ENCODE measurements at places on chromosomes 4 and X.

- DNase-seq: peak; percentile 49
These were observed 313.9 kb downstream of the FBXW7 start for GRCh38 chr4:152221816-152222516.

- DNase-seq: no peak
These were observed 601 bp upstream of the TCEANC start for GRCh38 chrX:13652287-13652793.

DNA sequence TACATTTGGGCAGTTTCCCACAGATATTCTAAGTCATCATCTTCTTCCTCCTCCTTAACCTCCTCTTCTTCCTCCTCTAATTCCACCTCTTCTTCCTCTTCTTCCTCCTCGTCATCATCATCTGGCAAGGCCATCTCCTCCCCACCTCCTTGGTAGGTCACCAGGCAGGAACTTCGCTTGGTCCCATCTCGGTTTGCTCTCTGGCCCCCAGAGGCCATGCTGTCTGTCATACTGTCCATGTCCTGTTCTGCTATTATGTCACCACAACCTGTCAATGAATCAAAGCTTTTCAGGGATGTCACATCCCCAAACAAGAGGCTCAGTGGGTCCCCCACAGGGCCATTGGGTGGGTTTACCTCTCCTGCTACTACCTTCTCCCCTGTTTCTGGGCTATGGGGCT, 13.5 kb downstream of the AMER1 start:
- DNase-seq: no peak

DNA sequence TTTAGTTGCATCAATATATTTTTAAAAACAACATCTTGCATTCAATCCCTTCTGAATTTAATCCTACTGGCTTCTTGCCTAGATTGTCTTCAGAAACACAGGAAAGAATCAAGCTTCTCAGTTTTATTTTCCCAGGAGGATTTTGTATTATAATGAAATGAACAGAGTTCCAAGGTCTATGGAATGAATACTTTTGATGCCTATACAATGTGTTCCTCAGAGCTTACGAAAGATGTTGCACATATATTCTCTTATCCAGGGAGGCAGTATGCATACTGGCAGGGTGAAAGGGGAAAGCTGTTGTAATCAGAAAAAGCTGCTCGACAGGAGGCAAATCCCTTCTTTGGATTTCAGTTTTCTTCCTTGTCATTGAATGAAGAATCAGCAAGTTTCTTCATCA, 8.8 kb downstream of the TMPRSS11D start:
- DNase-seq: no peak

GRCh38 chr4:8182858-8183725, 16.0 kb upstream of the SH3TC1 start:
- DNase-seq: no peak

DNA sequence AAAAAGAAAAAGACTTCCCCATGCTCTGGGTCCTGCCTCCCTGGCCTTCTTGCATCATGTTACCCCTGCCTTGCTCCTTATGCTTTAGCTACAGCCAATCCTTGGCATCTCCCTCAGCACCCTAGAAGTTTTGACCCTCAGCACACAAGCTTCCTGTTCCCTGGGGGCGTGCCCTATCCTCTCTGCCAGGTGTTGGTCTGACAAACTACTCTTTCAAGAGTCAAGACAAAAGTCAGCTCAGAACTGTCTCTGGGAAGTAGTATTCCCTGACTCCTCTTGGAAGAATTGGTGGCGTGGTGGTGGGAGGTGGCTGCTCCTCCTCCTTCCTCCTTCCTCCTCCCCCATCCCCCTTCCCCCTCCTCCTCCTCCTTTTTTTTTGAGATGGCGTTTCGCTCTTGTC, 41.0 kb downstream of the PRPS1 start:
- DNase-seq: peak; percentile 30

GRCh38 chr4:81227138-81227537, 12.1 kb upstream of the PRKG2 start:
- no peak for DNase-seq

DNA sequence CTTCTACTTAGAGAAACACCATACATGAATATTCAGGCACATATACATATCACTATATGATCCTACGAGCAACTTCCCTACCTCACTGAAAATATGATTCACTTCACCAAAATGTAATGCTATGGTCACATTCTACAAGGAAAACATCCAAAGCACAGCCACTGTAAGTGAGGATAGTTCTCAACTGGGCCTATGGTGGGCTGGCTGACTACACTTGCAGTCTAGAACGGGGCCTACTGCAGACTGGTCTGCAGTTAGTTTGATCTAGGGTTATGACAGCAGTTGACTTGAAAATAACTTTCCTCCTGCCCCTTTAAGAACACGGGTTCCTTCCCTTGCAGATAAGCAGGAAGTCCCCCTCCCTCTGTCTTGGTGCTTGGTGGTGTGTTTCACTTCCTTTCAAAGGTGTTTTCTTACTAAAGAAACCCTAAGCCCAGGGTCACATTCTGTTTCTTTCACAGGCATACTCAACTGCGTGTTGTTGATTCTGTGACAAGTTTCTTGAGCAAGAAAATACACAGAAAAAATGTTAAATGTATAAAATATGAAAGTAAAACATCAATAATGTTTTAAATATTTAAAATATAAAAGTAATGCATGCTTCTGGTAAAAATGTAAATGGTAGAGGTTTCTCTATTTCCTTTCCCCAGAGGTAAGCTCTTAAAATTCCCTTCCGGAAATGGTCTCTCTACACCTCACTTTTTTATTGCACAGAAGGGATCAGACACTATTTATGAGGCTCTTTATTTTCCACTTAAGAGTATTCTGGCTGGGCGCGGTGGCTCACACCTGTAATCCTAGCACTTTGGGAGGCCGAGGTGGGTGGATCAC, 18.0 kb upstream of the TMSB4X start:
- peak; percentile 69 for DNase-seq

DNA sequence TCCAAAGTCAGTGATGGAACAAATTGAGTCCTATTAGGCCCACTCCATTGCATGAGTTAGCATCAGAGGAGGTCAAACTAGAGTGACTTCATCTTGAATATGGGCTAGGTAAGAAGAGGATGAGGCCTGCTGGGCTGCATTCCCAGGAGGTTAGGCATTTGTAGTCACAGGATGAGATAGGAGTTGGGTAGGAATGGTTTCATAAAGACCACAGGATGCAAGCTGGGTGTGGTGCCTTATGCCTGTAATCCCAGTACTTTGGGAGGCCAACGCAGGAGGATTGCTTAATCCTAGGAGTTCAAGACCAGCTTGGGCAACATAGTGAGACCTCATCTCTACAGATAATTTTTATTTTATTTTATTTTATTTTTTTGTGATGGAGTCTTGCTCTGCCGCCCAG, 26.8 kb downstream of the PDGFRA start:
- DNase-seq: no peak

DNA sequence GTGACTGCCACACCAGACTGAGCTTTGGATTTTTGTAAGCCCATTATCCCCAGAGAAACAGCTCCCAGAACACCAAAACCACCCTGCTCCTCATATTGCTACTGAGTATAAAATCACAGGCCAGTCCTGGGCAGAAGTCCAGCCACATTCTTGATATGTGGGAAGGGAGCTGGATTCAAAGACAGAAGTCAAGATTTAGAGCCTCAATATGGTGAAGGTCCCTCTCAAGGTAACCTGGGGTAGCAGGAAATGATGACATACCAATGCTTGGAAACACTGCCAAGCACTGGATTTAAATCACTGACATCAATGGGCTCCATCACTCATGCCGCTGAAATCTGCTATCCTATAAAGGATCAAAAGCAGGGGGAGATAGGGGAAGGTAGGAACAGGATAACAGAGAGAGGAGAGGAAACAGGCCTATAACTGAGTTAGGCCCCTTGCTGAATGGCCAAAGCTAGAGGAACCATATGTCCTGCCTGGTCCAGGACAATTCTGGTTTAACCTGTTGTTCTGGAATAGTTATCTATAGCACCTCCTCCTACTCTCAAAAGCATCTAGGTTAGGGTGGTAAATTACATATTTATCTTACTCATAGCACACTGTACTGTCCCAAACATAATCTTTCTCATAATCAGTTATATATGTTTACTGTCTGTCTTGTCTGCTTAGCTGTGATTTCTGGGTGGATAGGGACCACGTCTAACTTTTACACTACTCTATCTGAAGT, 83.7 kb upstream of the NHS start:
- DNase-seq: no peak
